ENCODE measurements at places on chromosomes 2 and 18.

GRCh38 chr2:43898134-43898837 is 59.5 kb downstream of the ABCG8 start:
- no peak for DNase-seq

- DNase-seq = no peak
These were observed 61.2 kb downstream of the BOD1L2 start for GRCh38 chr18:57208047-57208446.

- DNase-seq = no peak
These were observed 27.5 kb downstream of the TFCP2L1 start for GRCh38 chr2:121257480-121257840.

GRCh38 chr18:58670404-58671110 is 708 bp upstream of the MALT1 start:
- no peak for DNase-seq

DNA sequence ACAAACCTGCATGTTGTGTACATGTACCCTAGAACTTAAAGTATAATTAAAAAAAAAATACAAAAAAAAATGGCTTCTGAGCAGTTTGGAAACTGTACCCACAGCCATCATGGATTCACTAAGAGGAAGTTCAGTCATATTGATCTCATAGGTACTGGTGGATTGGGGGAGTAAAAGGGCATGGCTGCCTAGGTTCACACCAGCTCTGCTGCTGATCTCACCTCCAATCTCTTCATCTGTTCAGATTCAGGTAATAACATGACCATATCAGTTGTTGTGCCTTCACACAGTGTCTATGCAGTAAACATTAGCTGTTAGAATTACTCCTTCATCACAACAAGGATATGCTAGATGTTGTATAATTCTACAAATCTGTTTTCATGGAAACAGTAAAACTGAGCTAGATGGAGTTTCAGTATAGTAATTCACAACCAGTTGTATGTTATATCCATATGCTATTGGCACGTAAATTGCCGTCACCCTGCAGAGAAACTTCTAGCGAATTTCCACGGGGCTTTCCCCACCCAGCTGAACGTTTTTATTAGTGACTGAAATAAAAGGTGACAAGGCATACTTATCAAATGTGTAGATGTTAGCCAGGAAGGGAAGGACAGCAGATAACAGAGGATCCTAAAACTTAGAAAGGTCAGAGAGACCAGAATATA is 59.3 kb upstream of the ITM2C start:
- DNase-seq = no peak

DNA sequence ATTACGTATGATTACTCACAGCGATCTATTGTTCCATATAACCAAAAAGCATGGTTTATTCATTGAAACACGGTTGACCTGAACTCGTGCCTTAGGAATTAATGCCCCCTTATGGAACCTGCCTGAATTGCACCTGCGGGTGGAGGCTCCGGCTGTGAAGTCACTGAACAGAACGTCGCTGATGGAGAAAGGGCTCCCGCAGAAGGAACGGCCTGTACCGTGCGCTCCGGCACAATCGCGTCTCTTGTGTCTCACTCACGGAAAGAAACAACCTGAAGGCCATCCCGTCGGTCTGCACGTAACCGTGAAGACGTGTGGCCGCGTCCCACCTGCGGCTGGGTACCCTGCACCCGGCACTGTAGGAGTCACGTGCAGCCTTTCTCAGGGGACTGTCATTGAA is 133.1 kb downstream of the NFATC1 start:
- peak; percentile 75 for DNase-seq

DNA sequence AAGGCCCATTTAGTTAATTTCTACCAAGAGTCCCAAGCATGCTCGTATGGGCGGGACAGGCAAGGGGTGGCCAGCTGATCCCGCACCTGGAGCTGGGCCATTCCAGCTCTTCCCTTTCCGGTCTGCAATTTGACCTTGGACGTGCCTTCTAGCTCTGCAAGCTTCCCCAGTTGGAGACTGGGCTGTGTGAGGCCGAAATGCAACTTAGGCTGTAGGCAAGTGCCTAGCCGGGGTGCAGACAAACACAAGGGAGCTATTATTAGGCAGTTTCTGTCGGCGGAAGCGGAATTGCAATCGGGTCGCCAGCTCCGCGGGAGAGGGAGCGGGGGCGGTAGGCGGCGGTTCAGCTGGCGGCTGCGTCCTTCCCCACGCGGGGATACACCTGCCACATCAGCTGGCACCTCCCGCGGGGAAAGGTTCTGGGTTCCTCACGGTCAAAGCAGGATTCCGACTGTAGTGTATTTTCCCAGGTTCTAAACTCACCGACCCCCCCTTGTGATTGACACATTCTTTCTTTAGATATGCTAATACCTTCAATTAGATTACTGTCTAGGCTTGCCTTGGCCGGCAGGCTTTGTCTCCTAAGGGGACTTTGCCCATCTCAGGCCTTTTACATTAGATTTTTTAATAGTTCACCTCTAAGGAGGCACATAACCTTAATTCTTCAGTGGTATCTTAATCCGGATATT is 17.1 kb upstream of the ZNF532 start:
- no peak for DNase-seq

GRCh38 chr2:42203792-42204191 is 34.6 kb downstream of the EML4 start:
- no peak for DNase-seq

- no peak for DNase-seq
These were observed 1096.0 kb upstream of the DDX18 start for GRCh38 chr2:116718451-116718850.

DNA sequence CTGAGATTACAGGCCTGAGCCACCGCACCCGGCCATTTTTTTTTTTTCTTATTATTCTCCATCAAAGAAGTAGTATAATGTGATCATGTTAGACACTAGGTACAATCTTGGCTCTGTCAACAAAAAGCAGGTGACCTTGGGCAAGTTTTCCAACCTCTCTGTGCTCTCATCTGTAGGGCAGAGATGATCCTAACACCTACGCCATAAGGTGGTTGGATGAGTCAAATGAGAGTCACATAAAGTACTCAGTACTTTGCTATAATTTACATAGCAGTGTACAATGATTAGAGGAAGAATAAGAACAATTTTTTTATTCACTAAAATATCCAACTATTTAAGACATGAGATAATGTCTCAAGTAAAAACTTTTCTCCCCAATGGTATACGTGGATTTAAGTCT is 128.6 kb downstream of the TGIF1 start:
- no peak for DNase-seq

DNA sequence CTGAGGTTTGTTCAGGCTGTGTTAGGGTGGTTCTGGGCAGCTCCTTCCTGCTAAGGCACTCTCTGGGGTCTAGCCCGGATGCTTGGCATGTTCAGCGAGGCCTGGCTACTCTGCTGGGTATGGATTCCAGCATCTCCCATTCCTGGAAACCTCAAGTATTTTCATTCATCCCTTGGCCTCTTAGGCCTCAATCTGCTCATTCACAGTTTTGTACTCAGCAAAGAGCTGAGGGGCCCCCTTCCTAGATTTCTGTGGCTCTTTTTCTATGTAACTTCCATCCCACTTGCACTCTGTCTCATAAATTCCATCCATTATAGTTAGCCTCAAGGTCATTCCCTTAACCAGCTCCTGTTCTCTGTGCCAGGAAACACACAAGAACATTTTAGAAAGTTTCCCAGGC is 798.8 kb upstream of the HS6ST1 start:
- no peak for DNase-seq

- no peak for DNase-seq
These were observed 231.5 kb downstream of the PTH2R start for GRCh38 chr2:208638059-208638458.

- no peak for DNase-seq
These were observed 251.4 kb upstream of the ZEB2 start for GRCh38 chr2:144771348-144771747.

DNA sequence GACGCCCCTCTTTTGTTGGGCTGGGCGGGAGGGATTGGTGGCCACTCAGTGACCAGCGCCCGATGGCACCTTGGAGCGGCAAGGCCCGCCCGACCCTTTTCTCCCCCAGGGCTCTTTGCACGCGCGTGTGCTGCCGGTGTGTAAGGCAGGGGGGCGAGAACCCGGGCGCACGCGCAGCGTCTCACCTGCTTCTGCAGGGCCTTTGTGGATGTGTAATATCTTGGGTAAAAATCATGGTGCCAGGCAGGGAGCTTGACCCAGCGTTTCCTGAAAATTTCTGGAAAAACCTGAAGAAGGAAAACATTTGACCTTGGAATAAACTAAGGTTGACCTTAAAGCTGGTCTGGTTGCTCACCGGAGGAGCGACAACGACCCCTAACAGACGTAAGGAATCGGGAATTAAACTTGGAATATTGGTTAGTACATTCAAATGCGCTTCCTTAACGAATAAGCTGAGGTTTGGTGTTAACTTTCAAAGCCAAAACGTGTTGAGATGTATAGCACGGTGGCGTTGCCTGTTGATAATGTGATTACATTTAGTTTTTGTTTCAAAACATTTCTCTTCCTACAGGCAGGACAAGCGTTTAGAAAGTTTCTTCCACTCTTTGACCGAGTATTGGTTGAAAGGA is 438 bp downstream of the HSPE1 start:
- no peak for DNase-seq

- no peak for DNase-seq
These were observed 146.9 kb upstream of the MAP3K20 start for GRCh38 chr2:172928756-172929155.

- DNase-seq = peak; percentile 32
These were observed 1.3 kb upstream of the SMAD2 start for GRCh38 chr18:47931718-47932103.

DNA sequence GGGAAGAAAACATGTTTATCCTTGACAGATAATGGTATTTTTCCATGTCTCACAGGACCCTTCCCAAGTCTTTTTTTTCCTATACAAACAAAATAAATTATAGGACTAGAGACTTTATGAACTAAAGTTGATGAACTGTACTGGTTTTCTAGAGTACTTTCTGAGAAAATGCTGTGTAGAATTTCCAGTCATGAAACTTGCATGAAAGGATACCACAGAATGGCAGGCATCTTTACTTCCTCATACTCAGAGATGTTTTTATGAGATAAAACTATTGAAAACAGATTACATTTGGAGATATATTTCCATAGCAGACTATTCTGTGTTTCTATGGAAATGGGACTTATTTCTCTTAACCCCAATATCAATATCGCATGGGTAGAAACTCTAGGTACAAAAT is 403.5 kb downstream of the PARD3B start:
- no peak for DNase-seq

DNA sequence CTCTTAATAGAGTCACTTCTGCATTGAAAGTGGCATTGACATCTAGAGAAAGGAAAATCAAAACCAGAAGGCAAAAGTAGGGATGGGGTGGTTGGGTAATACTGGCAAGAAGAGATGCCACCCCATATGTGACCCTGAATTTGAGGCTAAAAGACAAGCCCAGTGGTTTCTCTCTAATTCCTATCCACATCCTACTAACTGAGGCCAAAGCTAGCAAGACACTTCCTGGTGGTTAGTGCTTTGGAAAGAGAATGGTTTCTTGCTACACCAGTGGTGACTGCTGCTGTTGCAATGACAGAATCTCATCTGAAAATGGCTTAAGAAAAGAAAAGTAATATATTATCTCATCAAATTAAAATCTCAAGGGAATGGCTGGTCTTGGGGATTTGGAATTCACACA is 640.6 kb downstream of the EPHA4 start:
- DNase-seq = no peak

DNA sequence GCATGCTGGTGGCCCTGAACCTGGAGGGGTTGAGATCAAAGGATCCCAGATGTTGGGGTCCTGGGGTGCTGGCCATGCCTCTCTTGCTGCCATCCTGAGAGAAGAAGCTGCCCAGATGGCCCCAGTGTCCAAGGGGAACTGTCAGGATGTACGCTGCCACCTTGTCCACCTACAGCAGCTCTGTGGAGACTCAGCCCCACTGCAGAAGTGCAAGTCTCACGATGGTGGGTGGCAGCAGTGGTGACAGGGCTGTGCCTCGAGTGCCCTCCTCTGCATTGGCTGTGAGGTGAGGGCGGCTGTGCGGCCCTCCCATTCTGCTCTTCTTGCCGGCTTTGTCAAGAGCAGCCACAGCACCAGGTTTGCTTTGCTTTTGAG is 24.7 kb downstream of the ODC1 start:
- no peak for DNase-seq

DNA sequence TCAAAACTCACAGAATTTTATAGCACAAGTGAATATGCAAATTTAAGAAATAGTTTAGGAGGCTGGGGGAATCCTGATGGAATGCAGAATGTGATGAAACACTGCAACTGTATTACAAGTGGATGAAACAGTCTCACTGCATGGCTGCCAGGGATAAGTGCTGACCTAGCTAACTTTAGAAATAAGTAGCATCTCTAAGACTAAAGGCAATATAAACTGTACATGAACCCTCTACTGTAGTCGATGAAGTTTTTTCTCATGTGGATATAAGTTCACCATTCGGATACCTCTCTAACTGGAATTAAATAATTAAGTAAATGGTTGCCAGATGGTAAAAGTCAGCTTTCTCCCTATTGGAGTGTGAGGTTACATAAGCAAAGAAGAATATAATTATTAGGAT is 777.8 kb upstream of the RAB6C start:
- no peak for DNase-seq

- no peak for DNase-seq
These were observed 1832.9 kb upstream of the LRRTM1 start for GRCh38 chr2:82137441-82137840.

DNA sequence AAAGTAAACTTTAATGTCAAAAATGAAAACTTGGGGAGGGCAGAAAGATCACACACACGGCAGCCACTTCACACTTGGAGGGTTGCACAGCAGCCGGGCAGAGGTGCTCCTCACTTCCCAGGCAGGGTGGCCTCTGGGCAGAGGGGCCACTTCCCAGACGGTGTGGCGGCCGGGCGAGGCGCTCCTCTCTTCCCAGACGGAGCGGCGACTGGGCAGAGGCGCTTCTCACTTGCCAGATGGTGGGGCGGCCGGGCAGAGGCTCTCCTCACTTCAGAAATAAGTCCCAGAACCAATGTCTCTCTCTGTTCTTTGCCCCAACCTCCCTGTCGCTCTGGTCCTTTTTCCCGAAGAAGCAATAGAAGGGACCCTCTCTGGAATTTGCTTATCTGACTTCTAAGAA is 65.7 kb upstream of the LRPPRC start:
- no peak for DNase-seq

GRCh38 chr18:46734981-46735380 is 21.9 kb downstream of the ST8SIA5 start:
- DNase-seq = no peak

DNA sequence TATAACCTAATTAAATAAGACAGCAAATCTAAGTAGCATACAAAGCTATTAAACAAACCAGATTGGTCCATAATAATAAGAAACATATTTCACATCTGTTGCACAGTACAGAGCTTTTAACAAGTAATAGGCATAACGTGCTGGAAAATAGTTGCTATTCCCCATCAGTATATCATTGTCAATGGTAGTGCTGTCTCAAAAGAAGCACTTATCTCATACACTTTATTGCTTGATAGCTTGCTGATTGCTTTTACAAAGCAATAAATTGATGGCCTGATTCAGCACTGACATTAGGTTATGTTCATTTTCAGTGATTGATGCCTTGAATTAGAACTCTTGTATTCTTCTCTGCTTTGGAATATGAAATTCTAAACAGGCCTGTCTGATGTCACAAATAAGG is 641.7 kb downstream of the CBLN2 start:
- no peak for DNase-seq

GRCh38 chr2:166344286-166345113 is 31.2 kb downstream of the SCN9A start:
- no peak for DNase-seq

GRCh38 chr2:68878753-68879152 is 7.6 kb upstream of the BMP10 start:
- DNase-seq = no peak
